ENCODE measurements at places on chromosomes 4 and X.
A peak's percentile ranks its signal among the peaks of the same experiment; 100 is the strongest.

DNA sequence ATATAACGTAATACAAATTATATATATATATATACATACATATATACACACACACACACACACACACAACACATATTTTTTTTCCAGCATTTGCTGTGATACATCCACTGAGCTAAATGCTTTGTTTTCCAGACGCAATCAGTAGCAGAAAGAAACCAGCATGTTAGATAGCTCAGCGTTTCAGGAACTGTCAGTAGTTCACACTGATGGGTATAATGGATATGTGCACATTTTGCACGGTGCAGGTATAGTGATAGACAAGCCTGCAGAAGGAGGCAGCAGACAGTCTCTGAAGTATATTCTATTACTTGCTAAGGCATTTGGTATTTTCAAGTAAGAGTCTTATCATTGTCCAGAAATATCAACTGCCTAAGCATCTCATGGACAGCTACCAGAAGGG, 741.6 kb upstream of the HS3ST1 start:
- no peak for DNase-seq

DNA sequence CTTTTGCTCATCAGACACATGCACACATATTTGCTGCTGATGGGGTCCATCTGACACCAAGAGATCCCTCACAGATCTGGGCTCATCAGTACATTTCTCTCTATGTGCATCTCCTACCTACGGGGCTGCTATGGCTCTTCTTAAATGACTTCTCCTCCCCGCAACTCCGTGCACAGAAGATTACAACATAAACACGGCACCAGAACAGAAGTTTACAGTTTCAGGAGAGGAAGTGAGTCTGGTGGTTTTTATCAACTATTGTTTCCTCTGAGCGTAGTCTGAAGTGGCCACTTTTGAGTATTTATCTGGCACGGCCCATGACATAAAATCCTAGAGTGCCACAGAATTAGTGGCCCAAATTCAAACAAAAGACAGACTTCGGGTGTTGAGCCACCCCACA, 263.8 kb downstream of the PRDM5 start:
- peak; percentile 34 for DNase-seq

DNA sequence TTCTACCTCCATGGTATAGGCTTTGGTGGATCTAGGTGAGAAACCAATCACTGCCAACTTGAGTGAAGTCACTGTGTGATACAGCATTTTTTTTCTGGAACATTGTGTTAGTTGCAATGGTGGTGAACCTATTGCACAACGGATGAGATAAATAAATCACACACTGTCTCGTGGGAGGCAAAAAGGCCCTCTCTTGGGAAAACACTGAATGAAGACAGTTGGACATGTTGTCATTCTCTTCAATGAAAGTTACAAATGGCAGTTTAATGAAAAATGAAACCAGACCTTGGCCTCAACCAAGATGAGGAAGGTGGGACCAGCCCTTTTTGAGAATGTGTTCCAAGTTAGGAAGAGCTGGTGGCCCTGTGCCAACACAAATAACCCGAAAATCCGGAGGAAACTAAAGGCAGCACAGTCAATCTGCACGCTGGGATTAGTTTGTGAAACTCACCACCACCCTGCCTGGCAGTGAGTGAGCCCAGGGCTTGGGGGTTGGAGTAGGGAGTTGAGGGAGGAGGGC, 5.4 kb upstream of the ADGRG2 start:
- DNase-seq = no peak

GRCh38 chr4:7554905-7555304, 120.2 kb upstream of the PSAPL1 start:
- DNase-seq = no peak

GRCh38 chr4:137310166-137310565, 222.1 kb downstream of the PCDH18 start:
- no peak for DNase-seq

GRCh38 chr4:2125023-2125422, 65.9 kb downstream of the NAT8L start:
- DNase-seq = no peak

DNA sequence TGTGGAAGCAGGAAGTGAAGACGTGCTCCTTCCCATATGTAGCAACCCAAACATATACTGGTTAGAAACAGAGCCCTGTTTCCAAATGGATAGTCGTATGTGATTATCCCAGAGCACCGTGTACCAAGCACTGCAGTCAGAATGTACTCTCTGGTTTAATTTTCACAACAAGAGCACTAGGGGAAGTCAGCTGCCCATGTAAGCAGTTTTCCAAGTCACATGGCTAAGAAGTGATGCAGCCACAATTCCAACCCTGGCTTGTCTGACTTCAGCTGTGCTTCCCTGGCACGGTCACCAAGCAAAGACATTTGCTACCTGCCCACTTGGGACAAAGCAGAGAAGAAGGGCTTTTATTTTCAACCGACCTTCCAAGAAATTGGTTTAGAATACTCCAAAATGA, 28.2 kb upstream of the CEP135 start:
- DNase-seq = no peak

DNA sequence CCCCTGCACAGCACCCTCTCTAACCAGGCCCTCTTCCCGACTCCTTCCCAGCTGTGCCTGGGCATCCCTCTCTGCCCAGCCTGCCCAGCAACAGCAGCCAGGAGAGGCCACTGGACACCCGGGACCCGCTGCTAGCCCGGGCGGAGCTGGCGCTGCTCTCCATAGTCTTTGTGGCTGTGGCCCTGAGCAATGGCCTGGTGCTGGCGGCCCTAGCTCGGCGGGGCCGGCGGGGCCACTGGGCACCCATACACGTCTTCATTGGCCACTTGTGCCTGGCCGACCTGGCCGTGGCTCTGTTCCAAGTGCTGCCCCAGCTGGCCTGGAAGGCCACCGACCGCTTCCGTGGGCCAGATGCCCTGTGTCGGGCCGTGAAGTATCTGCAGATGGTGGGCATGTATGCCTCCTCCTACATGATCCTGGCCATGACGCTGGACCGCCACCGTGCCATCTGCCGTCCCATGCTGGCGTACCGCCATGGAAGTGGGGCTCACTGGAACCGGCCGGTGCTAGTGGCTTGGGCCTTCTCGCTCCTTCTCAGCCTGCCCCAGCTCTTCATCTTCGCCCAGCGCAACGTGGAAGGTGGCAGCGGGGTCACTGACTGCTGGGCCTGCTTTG, 1.1 kb downstream of the AVPR2 start:
- DNase-seq = no peak

GRCh38 chr4:168839758-168840391, 170.2 kb downstream of the CBR4 start:
- DNase-seq = no peak

DNA sequence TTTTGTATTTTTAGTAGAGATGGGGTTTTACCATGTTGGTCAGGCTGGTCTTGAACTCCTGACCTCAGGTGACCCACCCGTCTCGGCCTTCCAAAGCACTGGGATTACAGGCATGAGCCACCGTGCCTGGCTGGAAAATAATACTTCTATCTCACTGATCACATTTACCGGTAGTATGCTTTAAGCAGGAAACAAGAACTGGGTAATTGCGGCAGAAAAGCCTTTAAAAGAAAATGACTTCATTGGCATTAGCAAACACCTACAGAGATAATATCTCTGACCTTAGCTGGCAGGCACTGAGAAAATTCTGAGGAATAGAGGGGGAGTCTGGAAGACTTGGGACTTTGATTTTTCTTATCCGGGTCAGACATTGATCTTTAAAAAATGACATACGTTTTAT, 78.5 kb downstream of the SHROOM3 start:
- no peak for DNase-seq
